ENCODE measurements at places on chromosomes 1 and 21.

DNA sequence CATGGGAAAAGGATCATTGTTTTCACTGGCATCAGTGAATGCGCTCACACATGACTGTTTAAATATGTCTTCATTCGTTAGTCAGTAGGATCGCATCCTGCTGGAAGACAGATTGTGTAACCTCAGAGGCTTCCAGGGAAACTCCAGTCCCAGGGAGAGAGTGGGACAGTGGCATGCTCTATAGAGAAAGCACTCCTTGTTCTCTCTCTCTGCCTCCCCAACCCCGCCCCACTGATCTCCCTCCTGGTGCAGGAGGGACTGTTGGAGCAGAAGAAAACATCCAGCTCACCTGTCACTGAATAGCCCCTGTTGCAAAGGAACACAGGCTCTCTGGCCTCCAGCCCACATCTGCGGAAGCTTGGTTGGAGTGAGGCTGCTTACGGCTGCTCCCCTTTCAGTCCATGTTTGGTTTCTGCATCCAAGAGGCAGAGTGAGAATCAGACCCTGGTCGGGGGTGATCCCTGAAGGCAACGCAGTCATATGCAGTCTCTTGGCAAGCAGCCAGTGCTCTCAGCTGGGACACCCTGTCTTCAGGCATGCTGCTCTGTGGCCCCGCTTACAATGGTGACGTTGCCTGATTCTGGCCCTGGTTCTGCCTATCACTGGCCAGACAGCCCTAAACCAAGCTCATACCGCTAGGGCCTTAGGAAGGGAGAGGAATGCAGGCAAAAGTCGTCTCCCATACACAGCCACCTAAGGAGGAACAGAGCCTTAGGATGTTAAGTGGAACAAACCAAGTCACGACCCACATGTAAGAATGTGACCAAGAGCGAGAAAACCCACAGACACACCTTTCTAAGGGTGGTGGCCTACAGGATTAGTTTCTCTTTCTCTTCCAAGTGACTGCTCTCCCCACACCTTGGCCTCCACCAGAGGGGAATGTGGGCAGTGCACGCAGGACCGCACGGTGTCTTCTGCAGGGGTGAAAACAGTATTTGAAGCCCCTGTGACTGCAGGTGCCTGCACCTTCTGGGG lies 39.7 kb downstream of the BACE2 start:
- DNase-seq: no peak

GRCh38 chr1:115141145-115141454 lies 51.8 kb upstream of the TSPAN2 start:
- DNase-seq: no peak

- no peak for DNase-seq
Observed at GRCh38 chr1:32266921-32267591, 16.0 kb downstream of the LCK start.

DNA sequence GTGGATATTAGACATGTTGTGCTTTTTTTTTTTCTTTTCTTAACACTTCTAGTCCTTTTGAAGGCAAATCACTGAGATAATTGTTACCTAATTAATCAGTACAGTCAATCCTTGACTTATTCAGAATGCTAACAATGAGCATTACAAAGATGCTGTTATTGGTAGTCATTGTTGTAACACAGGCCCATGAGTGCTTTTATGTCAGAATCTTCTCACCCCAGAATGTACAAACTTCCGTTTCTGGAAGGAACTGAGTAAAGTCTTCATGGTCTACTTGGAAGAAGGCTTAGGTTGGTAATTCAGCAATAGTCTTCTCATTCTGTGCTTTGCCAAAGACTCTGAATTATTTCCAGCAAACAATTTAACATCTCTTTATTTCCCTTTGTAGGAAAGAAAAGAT lies 3.1 kb downstream of the KCNK1 start:
- no peak for DNase-seq

DNA sequence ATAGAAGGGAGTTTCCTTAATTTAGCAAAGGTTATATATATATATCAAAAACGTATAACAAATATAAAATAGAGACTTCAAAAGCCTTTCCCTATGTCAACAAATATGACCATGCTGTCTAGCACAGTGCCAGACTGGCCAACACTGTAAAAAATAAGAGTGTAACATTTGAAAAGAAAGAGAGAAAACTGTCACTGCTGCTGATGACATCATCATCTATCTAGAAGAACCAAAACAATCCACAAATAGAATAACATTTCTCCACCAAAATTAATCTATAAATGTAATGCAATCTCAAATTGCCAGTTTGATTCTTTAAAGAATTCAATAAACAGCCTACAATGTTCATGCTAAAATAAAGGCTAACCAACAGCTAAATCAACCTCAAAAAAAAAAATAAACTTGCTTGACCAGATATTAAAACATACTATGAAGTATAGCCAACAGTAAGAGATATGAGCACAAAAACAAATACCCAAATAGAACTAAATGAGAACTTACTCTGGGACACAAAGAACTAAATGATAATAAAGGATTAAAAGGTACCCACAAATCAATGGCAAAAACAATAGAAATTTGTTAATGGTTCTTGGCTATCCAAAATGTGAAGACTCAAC lies 50.2 kb downstream of the ENAH start:
- no peak for DNase-seq

DNA sequence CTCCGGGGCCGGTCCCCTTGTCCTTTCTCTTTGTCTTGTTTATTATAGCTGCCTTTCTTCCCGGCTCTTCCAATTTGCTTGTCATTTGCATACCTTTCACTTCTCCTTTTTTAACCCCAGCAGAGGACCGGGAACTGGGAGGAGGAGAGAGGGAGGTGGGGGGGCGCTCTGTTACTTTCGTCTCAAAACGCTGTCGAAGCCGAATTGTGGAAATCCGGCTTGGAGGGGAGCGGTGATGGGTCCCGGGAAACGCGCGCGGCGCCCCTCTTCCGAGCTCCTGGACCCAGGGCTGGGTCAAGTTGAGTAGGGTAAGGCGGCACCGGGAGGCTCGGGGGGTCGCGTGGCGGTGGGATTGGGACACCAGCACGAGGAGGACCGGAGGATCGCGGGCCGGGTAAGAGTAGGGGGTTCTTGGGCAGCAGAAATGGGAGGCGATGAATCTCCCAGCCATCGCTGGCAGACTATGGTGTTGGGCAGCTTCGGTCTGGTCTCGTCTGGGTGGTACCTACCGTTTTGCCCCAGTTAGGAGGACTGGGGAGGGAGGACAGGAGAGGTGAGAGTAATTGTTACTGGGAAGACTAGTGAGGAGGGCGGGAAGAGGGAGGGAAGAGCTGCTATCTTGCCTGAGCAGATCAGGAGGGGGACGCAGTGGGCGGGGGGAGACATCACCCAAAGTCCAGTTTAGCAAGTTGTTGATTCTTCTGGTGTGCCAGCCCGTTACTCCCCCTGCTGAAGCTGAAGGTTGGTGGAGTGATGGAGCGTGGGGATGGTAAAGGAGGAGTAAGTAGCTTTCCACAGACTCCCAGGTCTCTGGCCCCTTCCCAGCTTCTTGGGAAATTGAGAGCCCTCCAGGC lies 1.5 kb downstream of the PROX1 start:
- peak; percentile 19 for DNase-seq

- DNase-seq: no peak
Observed at GRCh38 chr1:115505148-115505571, 136.6 kb upstream of the VANGL1 start.

DNA sequence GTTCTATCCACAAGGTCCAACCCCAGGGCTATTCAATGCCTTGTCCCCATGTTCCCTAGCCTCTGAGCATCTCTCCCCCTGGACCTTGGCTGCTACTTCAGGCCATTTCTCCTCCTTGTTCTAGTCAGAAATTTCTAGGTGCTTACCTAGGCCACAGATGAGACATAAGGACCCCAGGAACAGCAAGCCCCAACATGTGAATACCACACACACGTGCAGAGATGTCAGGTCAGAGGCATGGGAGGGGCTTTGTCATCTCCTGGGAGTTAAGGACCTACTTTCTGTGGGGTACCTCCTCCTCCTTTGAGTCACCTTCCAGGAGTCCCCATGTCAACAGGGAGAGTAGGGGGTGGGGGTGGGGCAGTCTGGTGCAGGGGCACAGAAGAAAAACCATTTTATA lies 7.1 kb upstream of the RGS16 start:
- DNase-seq: no peak

- no peak for DNase-seq
Observed at GRCh38 chr1:90155721-90156487, 161.0 kb downstream of the ZNF326 start.

GRCh38 chr1:69595486-69595885 lies 27.8 kb downstream of the LRRC7 start:
- DNase-seq: no peak

DNA sequence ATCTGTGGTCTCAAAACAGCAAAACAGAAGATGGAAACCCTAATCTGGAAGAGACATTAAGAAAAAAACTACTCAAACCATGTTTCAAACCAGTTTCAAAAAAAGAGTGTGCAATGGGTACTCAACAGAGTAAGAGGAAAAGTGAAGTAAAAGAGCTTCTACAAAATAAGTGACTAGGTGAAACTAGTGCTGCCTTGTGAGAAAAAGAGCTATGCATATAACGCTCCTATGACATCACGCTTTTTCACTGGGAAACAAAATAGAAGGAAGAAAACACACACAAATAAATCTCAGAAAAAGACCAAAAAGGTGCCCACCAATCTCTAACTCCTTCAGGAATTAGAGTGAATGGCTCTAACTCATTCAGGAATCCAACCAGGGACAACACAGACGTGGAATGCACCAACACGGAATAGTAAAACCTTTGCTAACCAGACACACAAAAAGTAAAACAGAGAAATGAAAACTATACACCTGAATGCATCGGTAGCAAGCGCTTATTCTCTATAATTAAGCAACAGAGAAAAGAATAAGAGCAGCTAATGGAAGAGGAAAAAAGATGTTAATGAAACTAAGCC lies 1.3 kb downstream of the FOXJ3 start:
- DNase-seq: no peak

DNA sequence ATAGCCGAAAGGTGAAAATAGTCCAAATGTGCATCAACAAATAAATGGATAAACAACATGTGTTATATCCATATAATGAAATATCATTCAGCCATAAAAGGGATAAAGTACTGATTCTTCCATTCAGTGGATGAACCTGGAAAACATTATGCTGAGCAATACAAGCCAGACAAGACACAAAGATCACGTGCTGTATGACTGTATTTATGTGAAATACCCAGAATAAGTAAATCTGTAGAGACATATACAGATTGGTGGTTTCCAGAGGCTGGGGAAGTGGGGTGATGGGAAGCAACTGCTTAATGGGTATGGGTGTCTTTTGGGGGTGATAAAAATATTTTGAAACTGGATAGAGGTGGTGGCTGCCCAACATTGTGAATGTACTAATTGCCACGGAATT lies 13.3 kb upstream of the GSTM4 start:
- no peak for DNase-seq

- no peak for DNase-seq
Observed at GRCh38 chr1:89276690-89277089, 4.0 kb upstream of the GBP5 start.

GRCh38 chr1:1063945-1064831 lies 9.9 kb downstream of the RNF223 start:
- peak; percentile 70 for DNase-seq

- no peak for DNase-seq
Observed at GRCh38 chr1:63651161-63651701, 58.0 kb downstream of the PGM1 start.

GRCh38 chr21:45366931-45367401 lies 38.0 kb upstream of the COL18A1 start:
- DNase-seq: peak; percentile 83

- no peak for DNase-seq
Observed at GRCh38 chr1:162036163-162036562, 12.5 kb upstream of the OLFML2B start.

DNA sequence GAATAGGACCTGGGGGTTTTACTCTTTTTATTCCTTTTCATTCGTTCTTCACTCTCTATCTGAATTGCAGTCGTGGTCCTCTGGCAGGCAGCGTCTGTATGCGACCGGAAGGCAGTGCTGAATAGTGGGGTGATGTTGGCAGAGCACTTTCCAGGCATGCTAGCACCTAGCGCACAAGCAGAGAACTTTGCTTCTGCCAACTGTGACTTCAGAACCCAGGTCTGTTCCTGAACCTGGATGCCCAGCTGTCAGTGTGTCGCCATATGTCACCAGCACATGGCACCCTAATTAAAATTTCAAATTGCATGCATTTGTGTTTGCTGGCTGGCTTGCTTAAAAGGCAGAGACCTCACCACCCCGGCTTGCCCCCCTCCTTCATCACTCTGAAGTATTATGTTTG lies 116.2 kb downstream of the NFIA start:
- DNase-seq: no peak

DNA sequence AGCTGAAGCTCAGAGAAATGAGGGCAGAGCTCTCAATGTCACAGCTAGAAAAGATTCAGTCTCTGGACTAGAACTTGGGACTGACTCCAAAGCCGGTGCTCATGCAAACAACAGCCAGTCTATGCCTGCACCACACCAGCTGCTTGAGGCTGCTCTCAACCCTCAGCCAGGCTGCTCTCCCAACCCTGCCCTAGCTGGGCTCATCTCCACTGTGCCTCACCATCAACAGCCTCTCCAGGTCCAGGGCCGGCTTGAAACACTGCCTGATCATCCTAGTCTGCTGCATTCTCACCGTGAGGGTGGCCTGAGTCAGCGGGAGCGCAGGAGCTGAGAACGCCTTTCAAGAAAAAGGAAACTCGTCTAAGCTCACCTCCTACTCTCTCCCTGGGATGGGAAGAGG lies 94.5 kb downstream of the PTPRU start:
- no peak for DNase-seq

GRCh38 chr1:83959824-83960498 lies 39.0 kb downstream of the TTLL7 start:
- DNase-seq: no peak

DNA sequence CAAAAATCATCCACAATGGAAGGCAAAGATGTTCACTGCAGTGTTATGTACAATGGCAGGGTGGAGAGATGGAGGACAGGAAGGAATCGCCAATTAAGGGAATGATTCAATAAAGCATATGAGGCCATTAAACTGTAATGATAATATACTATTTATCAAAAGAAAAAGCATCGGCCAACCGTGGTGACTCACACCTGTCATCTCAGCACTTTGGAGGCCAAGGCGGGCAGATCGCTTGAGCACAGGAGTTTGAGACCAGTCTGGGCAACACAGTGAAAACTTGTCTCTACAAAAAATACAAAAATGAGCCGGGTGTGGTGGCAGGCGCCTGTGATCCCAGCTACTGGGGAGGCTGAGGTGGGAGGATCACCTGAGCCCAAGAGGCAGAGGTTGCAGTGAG lies 89.1 kb downstream of the SSBP3 start:
- no peak for DNase-seq

DNA sequence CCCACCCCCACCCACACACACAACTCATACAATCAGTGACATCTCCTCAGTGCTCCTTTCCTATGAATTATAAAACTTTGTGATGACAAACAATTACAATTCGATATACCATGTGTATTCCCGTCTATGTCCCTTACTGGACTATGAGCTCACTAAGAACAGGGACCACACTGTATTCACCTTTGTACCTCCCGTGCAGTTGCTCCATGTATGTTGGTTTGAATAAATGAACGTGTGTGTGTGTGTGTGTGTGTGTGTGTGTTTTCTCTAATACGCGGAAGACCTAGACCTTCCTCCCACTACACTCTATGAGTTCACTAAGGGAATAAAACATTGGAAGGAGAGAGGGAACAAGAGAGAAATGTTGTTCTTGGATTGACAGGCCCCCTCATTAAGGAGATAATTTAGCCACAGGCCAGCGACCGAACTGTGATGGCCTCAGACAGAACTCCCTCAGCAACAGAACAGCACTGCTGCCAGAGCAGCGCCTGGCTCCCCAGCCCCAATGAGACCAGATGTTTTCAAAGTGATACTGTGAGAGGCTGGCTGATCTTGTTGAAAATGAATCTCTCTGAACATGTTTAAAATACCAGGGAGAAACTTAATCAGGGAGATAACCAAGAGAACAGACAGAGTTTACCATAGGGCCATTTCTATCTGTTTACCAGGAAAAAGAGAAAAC lies 21.7 kb downstream of the BCAR3 start:
- no peak for DNase-seq

GRCh38 chr1:195733826-195734225 lies 874.4 kb downstream of the KCNT2 start:
- DNase-seq: no peak

Measured in urothelium cell line (cell line).